ENCODE measurements at places on chromosomes 7 and 10. TPM values are rescaled to one million over a fixed set of nuclear protein-coding genes. Genes with fewer than 3 reads are reported as not detected.

The HOXA7 gene
- not detected for total RNA-seq

The CYP3A4 gene
- not detected for total RNA-seq

The TMEM139 gene
- total RNA-seq = 0.27 TPM

DNA sequence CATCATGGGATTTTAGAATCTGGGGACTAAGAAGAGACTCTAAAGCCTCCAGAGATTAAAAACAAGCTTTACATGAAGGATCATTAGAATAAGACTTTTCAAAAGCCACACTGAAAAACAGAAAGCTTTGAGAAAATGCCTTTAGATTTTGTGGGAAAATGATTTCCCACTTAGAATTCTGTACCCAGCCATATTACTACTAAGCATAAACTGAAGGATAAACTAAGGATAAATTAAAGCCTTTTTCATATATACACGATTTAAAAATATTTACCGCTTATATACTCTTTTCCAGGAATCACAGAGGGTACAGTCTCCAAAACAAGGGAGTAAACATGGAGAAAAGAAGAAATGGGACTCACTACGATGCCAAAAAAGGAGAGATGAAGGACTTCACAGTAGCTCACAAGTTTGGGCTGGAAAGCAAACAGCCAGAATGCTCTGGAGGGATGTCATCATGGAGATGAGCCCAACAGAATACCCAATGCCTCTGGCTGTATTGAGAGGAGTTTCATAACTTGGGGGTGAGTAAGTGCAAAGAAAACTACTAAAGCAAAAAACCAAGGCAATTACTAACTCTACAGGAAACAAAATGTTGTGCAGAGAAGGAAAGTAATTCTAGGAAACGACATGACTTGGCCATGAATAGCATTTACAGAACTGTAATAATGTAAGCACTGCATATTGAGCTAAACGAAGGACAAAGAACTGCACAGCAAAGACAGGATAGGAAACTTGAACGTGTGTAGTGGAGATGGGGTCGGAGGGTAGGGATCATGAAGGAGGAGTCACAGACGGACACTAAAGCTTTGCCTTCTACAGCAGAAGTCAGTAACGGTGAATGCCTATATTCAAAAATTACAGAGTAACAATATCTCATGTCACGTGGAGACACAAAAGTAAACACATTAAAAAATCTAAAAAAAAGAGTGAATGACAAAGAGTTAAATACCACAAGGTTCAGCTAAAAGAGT lies 61.4 kb upstream of the ASAH2 start:
- H3K36me3 ChIP-seq = peaks cover 36% of the 10 kb centered on the region
- H3K27me3 ChIP-seq = no peaks in the 10 kb centered on the region
- H3K4me3 ChIP-seq = no peak overlapping the region

DNA sequence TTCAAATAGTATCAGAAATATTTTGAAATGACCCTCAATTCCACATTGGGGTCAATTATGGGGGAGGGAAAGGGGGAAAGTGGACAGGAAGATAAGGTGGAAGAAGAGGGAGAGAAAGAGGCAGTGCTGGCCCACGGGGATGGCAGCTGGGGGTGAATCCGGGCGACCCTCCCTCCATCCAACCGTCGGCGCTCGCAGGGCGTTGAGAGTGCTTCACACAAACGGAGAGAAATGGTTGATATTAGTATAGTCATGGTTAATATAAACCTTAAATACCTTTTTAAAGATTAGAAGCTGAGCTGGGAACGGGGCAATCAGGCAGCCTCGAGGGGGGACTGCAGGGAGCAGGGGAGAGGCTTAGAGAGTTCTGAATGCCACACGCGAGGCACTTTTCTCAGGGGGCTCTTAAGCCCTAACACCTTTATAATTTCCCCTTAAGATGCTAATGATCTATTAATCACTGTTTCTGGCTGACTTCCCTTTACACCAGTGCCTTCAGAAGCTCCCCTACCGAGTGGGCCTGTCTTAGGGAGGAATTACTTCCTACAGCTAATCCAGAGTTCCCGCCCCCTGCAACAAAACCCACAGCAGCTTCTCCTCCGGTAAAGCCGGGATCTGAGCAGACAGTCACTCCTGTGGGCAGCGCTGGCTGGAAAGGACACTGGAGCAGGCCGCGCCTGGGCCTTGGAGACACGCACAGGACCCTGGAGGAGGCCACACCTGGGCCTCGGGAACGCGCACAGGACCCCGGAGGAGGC lies 39.5 kb downstream of the PRKAG2 start:
- no peak overlapping the region for H3K27ac ChIP-seq
- H3K27me3 ChIP-seq = no peaks in the 10 kb centered on the region
- no peak overlapping the region for H3K4me3 ChIP-seq
- DNase-seq = no peak

DNA sequence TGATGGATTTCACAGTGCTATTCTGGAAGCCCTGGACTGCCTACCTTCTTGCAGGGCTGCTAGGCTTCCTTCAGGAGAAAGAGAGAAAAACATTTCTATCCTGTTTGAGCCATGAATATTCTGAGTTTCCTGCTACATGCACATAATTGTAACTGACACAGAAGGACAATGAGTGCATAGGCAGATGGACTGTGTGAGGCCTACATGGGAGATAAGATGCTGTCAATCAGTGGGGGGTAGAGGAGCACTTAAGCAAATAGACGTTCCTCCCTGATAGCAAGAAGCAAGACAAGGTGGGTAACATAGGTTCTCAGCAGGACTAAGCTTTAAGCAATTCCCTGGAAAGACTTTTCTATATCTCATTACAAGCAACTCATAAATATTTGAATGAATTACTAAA lies 11.6 kb downstream of the ALDH18A1 start:
- no peak overlapping the region for H3K27ac ChIP-seq
- no peak overlapping the region for H3K4me3 ChIP-seq
- no peaks in the 10 kb centered on the region for H3K4me1 ChIP-seq
- no peak for DNase-seq
- H3K36me3 ChIP-seq = peaks cover 58% of the 10 kb centered on the region

GRCh38 chr10:16644146-16644545 lies 122.5 kb upstream of the C1QL3 start:
- no peak overlapping the region for H3K4me3 ChIP-seq
- no peaks in the 10 kb centered on the region for H3K4me1 ChIP-seq
- no peaks in the 10 kb centered on the region for H3K27me3 ChIP-seq
- no peak for DNase-seq

- no peak overlapping the region for H3K27ac ChIP-seq
- no peaks in the 10 kb centered on the region for H3K4me1 ChIP-seq
- H3K4me3 ChIP-seq = no peak overlapping the region
- peaks cover 4% of the 10 kb centered on the region for H3K27me3 ChIP-seq
Observed at GRCh38 chr10:75525646-75526045, 94.2 kb downstream of the LRMDA start.

- H3K4me1 ChIP-seq = no peaks in the 10 kb centered on the region
- H3K27ac ChIP-seq = no peak overlapping the region
- no peaks in the 10 kb centered on the region for H3K27me3 ChIP-seq
- no peaks in the 10 kb centered on the region for H3K36me3 ChIP-seq
- H3K4me3 ChIP-seq = no peak overlapping the region
- no peak for DNase-seq
Observed at GRCh38 chr10:116889066-116889465, 39.8 kb downstream of the ENO4 start.

The KAZALD1 gene
- total RNA-seq = not detected

The OR2A1 gene
- 0.19 TPM for total RNA-seq

The OR6B1 gene
- not detected for total RNA-seq

The MSS51 gene
- total RNA-seq = 1.1 TPM

The FKBP6 gene
- not detected for total RNA-seq

- H3K27me3 ChIP-seq = no peaks in the 10 kb centered on the region
- H3K4me3 ChIP-seq = no peak overlapping the region
- DNase-seq = no peak
- no peak overlapping the region for H3K27ac ChIP-seq
Observed at GRCh38 chr7:28980451-28981160, 22.5 kb upstream of the TRIL start.

The CCDC172 gene
- total RNA-seq = not detected

- no peak overlapping the region for H3K27ac ChIP-seq
- no peaks in the 10 kb centered on the region for H3K36me3 ChIP-seq
- no peaks in the 10 kb centered on the region for H3K4me1 ChIP-seq
- H3K4me3 ChIP-seq = no peak overlapping the region
- no peak for DNase-seq
- no peaks in the 10 kb centered on the region for H3K27me3 ChIP-seq
Observed at GRCh38 chr7:14332155-14332554, 342.7 kb upstream of the ETV1 start.

DNA sequence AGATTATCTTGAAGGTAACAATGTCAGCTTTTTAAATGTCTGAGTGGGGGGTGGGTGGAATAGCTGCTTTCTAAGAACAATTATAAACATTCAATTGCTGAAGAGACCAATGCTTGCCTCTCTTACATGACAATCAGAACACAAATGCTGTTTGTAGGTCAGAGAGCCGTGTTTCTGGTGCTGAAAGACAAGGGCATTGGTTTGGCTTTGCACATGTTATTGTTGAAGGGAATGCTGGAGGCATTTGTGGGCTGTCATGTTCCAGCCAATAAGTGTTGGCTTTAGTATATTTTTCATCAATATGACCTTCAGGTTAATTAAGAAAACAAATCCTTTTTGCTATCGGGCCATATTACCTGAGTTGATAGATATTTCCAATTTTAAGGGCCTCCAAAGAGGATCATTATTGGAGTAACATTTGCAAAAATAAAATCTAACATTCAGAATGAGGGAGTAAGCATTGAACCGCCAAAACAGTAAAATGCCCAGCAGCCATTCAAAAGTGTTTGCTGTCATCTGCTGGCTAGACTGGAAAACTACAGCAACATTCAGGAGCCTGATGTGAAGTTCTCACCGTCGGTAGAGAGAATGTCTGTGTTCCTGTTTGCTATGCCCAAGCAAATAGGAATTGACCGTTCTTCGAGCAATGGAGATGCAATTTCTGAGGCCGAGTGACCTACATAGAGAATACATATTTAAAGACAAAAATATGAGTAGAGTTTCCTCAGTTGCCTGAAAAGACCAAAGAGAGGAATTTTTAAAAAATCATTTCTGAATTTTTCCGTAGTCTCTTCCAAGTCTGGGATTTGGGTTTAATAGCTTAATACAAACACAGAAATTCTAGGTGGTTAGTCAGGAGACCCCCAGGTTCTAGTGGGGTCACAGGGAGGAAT lies 118.9 kb downstream of the APBB1IP start:
- no peaks in the 10 kb centered on the region for H3K4me1 ChIP-seq
- H3K27ac ChIP-seq = no peak overlapping the region
- no peak overlapping the region for H3K4me3 ChIP-seq
- no peaks in the 10 kb centered on the region for H3K27me3 ChIP-seq
- H3K36me3 ChIP-seq = peaks cover 80% of the 10 kb centered on the region

DNA sequence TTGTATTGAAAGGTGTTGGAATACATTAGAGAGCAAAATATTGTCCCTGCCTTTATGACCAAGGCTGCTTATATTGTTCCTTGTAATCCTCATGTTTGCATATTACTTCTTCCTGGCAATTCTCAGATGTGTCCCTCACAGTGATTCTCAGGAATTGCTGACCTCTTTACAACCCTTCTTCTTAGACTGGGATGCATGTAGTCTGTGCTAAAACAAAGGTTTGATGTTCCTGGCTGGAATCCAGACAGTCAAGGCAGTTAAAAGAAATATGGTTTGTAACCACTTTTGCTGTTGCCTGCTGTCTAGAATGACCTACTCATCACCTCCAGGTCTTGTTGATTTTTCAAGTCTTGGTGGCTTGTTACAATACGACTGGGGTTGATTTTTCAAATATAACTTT lies 367.6 kb downstream of the HGF start:
- H3K27ac ChIP-seq = no peak overlapping the region
- no peak for DNase-seq
- H3K4me3 ChIP-seq = no peak overlapping the region
- H3K27me3 ChIP-seq = no peaks in the 10 kb centered on the region

The TMEM213 gene
- not detected for total RNA-seq

- H3K4me3 ChIP-seq = no peak overlapping the region
- no peak for DNase-seq
- H3K4me1 ChIP-seq = no peaks in the 10 kb centered on the region
- no peak overlapping the region for H3K27ac ChIP-seq
- H3K36me3 ChIP-seq = no peaks in the 10 kb centered on the region
Observed at GRCh38 chr10:108445746-108446145, 1281.2 kb upstream of the SORCS1 start.

DNA sequence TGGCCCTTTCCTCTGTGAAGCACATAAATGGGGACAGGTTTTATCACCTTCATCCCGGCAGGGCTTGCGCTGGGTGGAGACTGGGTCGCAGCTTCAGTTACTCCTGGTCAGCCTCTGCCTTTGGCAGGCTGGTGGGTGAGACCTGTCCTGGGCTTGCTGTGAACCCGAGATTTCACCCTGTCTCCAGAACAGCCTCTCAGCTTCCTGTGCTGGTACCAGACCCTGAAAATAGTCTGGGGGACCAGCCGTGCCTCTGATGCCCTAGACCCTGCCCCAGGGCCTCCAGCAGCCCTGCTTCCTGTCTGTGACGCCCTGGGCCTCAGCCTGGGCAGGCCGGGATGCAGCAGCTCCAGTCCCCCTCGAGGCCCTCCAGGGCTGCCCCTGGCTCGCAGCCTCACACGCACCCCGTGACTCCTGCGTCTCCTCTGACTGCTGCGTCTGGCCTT lies 13.2 kb upstream of the PWWP2B start:
- H3K4me3 ChIP-seq = no peak overlapping the region
- peak; percentile 0 for DNase-seq
- H3K4me1 ChIP-seq = peaks cover 9% of the 10 kb centered on the region
- H3K27ac ChIP-seq = no peak overlapping the region
- H3K36me3 ChIP-seq = no peaks in the 10 kb centered on the region

The PNLIPRP1 gene
- not detected for total RNA-seq

The PDK4 gene
- total RNA-seq = not detected

DNA sequence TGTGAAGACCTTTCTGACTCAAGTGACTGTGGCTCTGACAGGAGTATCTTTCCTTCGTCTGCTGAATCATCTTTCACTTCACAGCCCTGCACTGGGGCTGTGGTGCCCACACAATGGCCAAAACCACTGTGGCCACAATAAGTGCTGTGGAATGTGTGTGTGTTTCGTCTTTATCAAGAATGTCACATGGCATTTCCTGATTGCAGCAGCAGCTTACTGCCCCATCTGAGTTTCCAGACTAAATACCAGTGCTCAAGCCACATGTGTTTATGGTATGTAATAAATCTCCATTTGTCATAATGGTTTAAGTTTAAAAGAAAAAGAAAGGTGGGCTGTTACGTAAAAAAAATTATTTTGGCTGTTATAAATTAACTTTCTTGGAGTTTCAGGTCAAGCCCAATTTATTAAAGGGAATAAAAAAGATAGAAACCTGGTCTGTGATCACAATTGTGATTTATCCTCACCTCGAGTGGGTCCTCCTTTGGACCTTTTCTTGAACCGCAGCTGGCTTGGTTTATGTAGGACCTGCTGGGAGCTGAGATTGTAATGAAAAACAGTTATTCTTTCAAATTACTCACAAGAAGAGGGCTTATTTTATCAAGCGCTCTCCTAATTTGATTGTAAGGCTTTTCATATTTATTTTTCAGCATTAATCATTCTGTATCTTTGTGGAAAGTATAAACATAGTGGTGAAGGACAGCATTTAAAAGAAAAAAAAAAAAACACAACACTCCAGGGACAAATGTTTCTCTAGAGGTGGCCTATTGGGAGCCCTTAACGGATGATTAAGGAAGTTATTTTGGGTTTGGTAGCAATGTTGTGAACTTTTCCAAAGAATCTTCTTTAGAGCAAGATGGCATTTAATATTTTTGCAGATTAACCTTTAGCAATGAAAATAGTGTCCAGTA lies 116.2 kb downstream of the LRMDA start:
- H3K27ac ChIP-seq = no peak overlapping the region
- no peak for DNase-seq
- H3K27me3 ChIP-seq = peaks cover 3% of the 10 kb centered on the region
- no peak overlapping the region for H3K4me3 ChIP-seq
- H3K4me1 ChIP-seq = no peaks in the 10 kb centered on the region

Measured in CD4-positive, alpha-beta T cell (primary cell).